Stimulated activated CD8-positive, alpha-beta memory T cell treated with anti-CD3 and anti-CD28 coated beads, Interleukin-2, amount 100 ng/mL, for 1 hour (primary cell): ENCODE measurements at places on chromosomes 6 and 20.

GRCh38 chr20:8542110-8542486 is 410.0 kb downstream of the PLCB1 start:
- no peak for DNase-seq

GRCh38 chr6:130697271-130697994 is 129.8 kb upstream of the SMLR1 start:
- DNase-seq, result no peak

DNA sequence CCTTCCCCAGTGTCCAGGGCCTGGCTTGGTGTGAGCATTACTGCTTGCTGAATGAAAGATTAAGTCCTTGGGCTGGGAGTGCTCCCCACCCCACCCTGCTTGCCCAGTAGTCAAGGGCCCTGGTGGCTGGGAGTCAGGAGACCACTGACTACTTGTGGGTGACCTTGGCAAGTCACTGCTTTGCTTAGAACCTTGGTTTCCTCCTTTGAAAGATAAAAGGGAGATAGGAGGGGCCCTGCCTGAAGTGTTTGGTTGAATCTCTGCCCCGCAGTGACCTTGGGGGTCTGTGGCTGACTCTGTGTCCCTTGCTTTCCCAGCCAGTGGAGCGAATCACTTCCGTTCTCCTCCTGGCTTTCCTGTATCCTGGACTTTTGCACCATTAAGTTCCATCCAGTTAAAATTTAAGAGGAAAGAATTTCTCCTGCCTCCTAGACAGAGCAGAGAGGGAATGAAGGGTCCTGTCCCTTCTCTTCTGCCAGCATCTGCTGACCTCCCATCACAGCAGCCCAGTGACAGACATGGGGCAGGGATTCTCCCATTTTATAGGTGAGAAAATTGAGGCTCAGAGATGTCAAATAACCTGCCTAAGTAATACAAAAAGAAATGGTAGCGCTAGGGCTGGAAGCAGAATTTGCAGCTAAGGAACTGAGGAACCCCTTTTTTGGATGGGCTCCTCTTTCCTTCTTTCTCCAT is 3.5 kb upstream of the EPB41L1 start:
- DNase-seq, result no peak

DNA sequence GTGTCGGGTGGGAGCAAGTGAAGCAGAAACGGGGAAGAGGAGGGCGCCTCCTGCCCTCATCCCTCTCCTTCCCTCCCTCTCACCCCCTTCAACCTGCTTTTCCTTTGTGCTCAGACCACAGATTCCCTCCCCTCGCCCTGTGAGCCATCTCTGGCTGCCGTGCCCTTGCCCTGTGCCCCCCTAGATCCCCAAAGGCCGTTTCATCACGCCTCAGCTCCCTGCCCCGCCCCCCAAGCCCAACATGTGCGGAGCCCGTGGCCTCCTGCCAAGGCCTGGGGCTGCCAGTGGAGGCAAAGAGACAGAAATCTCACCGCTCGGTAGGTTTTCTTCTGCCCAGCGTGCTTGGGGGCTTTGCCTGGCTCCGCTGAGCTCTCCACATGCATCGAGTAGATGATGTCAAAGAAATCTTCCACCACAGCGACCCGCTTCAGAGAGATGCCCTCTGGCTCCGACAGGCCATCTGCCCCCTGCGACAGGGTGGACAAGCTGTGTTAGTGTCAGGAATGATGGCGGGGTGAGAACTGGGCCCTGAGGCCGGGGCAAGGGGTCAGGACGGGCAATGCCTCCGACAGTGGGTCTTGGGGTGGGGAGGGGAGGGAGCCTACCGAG is 57.6 kb downstream of the NOL4L start:
- DNase-seq, result no peak

DNA sequence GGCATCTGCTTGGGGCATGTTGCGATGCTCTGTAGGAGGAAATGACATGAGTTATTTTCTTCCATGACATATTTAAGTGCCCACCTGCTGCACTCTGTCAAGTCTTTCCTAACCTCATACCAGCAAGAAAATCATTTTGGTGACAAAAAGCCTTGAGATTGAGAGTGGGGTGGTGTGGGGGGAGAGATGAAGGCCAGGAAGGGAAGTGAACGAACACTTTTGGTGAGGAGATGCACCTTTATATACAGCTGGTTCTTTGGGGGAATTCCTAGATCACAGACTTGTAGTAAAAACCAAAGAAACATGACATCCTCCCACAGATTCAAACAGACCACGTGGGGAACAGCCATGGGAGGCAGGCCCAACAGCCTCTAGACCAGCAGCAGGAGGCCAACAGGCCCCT is 26.1 kb downstream of the NCOA5 start:
- DNase-seq, result no peak
